Left hindlimb (tissue), 1 donor: ENCODE measurements at places on chromosomes 4 and X.

GRCh38 chr4:151862766-151863165 lies 102.0 kb upstream of the GATB start:
- DNase-seq: no peak

DNA sequence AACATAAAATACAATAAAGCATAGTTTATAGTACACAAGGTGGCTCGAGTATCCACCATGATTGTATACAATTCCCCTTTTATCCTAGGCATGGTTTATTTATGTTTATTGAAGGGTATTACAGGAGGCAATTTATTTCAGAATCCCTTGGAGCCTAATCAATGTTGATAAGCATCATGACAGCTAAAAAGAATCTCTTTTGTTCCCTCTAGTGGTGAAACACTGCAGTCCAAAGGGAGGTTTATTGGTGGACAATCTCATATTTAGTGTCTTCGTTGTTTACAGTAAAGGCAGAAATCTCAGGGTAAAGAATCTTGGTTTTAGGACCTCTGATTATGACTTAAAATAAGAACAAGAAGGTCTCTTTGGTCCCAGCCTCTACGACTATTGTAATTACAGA lies 1712.5 kb downstream of the C4orf33 start:
- no peak for DNase-seq

- no peak for DNase-seq
Measured at GRCh38 chr4:61273233-61273632, 73.1 kb downstream of the ADGRL3 start.

DNA sequence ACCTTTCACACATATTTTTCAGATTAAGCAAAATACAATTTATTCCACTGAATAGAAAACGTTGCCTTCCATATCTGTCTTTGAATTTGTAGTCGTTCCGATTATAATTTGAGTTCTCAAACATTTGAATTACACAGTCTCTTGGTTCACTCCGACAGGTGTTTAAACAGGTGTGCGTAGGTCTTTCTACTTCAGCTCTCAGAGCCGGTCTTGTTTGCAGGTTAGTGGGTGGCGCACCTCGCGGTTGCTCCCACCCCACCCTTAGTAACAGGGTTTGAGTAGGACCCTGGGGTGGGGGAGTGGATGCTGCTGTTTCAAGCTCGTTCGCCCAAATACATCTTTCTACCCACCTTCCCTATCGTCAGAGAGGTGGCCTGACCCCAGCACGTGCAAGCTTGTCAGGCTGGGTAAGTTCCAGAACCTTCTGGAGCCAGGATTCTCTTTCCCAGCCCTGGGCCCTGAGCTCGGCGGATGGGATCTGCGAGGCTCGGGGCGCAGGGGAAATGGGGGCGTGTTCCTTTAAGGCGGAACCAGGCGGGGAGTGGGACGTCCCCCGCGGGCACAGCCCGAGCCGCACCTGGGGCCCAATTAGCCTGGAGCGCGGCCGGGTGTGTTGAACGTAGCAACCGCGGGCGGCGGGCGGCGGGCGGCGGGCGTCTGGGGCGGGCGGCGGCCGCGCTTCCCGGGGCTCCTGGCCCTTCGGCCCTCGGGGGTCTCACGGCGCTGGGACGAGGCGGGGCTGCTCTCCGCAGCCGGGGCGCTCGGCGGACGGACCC lies at the start of gene FAM149A:
Gene FAM149A (plus strand): TSS at position 591 of the 776 bp plus-strand sequence.
- peak; percentile 42 for DNase-seq

DNA sequence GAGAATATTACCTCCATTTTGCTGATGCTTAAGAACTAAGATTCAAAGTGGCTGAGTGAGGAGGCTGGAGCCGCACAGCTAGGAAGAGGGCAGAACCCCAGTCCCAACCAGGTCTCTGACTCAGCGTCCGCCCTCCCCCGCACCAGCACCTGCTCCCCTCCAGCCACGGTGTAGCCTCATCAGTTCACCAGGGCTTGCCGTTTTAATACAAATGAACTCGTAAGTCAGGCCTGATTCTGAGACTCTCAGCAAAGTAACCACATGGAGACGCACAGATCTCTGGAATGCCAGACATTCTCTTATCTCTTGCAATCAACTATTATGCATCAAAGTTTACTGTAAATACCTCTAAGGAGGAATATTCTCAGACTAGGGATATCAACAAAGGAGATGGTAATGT lies 52.4 kb downstream of the ENPP6 start:
- no peak for DNase-seq

GRCh38 chr4:86967073-86967472 lies 32.3 kb downstream of the AFF1 start:
- DNase-seq: no peak

DNA sequence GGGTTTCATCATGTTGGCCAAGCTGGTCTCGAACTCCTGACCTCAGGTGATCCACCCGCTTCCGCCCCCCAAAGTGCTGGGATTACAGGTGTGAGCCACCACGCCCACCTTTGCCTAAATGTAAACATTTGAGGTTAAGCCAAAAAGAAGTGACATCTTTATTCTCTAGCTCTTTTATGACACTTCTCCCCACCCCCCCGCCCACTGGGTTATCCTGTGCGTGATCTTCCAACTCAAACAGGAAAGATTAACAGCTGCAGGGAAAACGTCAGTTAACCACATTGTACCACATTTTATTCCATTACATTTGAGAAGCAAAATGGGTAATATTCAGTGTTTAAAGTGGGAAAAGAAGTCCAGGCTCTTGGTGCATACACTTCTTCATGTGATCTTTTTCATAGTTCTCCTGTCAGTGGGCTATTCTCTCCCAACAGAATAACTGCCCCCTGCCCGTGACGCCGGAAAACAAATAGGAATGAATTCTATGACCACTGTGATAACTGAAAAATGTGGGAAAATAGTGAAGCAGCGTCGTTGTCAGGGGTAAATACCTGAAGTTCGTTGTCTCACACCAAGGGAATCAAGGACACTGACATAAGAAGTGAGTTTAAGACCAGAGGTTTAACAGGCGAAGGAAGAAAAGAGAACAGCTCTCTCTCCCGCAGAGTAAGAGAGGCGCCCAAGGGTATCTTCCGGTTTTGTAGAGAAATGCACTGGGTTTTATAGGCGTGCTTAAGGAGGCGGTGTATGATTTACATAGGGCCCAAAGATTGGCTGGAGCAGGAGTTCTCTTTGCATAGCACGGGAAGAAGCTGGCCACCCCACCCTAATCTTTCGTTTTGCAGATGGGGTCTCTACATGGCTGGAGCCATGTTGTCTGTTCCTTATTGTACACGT lies 9.7 kb upstream of the SRD5A3 start:
- no peak for DNase-seq

DNA sequence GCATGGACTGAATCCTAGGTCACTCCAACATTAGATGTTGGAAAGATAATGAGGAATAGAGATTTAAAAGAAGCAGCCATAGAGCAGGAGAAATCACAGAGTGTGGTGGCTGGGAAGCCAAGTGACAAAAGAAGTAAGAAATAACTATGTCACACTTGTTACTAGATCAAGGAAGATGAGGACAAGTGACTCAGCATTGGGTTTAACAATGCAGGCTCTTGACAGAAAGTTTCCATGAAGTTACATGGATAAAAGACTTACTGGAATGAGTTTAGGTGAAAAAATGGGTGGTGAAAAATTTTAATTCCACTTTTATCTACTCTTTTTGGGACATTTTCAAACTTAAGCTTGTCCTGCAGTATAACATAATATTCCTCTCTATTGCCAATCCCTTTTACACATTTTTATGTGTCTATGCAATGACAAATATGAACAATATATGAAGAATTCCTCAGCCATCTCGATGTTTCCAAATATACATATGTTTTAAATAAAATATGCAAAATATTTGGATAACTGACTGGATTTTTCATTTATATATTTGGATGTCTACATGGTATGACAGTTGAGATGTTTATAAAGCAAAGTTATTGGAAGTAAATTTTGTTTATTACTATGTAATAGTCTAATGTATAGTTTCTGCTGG lies 462.6 kb downstream of the IL15 start:
- DNase-seq: no peak

GRCh38 chrX:147850875-147851274 lies 60.8 kb upstream of the FMR1 start:
- DNase-seq: no peak

DNA sequence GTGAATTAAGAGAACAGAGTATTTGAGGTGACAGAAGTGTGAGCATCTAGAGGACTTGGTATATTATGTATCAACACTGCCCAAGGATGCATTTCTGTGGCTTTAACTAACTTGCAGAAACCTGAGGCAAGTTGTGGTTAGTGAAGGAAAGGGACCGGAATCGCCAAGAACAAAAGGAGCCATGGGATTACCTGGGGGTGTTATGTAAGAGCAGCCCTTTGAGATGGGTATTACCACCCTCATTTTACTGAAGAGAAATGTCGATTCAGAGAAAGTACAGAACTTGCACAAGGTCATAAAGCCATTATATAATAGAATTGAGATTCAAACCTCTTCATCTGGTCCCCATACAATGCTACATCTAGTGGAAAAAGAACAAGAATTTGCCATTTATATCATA lies 14.3 kb downstream of the TENM3 start:
- DNase-seq: no peak

DNA sequence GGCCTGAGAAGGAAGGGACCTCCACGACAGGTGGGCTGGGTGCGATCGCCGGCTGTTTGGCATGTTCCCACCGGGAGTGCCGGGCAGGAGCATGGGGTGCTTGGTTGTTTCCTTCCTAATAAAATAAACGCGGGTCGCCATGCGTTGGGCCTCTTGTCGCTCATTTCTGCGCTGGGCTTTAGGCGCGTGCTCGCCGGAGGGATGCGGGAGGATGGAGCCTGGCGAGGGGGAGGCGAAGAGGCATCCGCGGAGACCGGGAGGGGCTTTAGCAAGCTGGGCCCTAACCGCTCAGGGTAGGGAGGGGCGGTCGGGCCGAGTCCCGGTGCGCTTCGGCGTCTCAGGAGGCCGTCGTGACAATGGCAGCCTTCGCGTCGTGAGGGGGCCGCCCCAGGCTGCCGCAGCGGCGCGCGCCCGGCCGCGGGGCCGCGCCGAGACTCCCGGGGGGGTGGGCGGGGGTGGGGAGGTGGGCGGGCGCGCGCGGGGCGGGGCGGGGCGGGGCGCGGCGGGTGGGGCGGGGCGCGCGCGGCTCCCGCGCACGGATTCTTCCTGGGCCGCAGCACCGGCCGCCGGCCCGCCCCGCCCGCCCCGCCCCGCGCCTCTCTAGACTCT lies 476 bp upstream of the GDI1 start:
- DNase-seq: no peak

DNA sequence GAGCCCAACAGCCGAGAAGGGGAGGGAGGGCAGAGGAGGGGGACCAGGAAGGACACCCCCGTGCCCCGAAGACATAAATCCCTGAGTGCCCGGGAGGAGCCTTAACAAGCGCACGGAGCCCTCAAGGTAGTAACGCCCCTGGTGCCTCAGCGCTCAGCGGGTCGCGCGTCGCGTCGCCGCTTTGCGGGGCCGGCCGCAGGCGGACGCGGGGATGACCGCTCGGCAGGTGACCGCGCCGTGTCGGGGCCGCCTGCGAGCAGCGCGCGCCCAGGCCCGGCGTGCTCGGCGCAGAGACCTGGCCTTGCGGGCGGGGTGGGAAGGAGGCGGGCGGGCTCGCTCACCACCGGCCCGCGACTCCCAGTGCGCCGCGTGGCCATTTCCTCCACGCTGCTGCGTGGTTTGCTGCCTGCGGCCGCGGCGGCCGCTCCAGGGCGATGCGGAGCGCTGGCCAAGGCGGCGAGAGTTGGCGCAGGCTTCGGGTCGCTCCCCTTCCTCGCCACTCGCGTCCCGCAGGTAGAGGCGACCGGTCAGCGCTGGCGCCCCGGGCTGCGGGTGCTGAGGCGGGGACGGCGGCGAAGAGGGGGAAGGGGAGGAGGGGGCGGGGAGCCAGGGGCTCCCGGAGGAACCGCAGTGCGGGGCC lies 632 bp downstream of the CCSER1 start:
- no peak for DNase-seq

GRCh38 chr4:8745005-8745790 lies 126.4 kb downstream of the HMX1 start:
- no peak for DNase-seq

- no peak for DNase-seq
Measured at GRCh38 chr4:19803406-19803805, 448.3 kb upstream of the SLIT2 start.

- DNase-seq: no peak
Measured at GRCh38 chr4:72569719-72570235, 756 bp upstream of the ADAMTS3 start.

GRCh38 chrX:100674705-100675104 lies 30.7 kb downstream of the SRPX2 start:
- DNase-seq: no peak

- DNase-seq: no peak
Measured at GRCh38 chrX:29470030-29470429, 745.3 kb upstream of the MAGEB2 start.

DNA sequence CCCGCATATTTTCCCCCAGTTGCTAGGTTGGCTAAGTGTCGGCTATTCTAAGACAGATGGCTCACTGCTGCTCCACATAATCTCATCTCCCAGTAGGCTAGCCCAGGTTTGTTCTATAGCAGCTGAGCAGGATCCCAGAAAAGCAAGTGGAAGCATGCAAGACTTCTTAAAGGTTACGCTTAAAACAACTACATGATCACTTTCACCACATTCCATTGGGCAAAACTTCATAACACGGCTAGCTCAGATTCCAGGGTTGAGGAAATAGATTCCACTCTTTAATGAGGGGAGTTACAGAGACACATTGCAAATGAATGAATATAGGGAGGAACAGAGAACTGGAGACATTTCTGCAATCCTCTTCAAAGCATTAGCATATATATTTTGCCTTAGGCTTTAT lies 12.9 kb upstream of the RAB33B start:
- no peak for DNase-seq

GRCh38 chr4:107870916-107871786 lies 46.4 kb downstream of the SGMS2 start:
- DNase-seq: no peak

GRCh38 chr4:8192748-8193738 lies 6.0 kb upstream of the SH3TC1 start:
- no peak for DNase-seq

DNA sequence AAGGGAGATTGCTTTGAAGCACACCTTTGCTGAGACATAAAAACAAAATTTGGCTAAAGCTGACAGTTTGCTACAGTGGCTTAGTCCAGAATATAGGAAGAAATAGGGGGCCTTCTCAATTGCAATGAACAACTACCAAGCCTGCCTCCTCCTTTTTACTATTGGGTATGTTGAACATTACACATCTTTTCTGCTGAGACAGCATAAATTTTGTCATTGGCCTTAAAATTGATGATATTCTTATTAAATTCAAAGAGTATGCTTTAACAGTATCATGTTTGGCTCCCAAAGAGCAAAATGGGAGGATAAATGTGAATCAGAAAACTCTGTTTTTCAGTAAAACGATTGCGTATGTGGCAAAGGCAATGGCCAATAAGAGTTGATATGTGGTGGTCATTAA lies 721.9 kb upstream of the IGFBP7 start:
- DNase-seq: no peak

DNA sequence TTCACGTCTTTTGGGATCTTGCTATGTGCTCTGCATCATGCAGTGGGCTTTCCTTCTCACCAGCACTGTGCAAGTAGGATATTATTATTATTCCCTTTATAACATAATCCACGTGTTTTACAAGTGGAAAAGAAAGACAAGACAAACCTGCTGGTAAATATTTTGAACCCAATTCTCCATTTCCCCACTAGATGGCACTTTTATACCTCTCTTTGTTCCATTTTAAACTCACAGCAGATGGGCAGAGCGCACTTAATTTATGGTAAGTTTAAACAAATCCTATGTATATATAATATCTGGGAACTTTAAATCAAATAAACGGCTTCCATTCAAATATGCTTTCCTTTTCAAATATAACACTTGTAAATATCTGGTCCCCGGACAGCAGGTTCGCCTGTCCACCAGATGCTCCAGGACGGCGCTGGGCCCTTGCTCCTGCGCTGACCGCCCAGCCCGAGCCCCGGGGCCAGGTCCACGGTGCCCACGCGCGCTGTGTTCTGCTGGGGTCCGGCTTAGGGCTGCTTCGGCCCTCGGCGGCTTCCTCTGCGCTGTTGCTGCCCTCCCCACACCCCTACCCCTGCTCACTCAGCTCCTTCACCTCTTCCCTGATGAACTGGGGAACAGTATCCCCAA lies 31.1 kb downstream of the F11 start:
- no peak for DNase-seq
